ENCODE measurements at places on chromosomes 5 and 9.

- DNase-seq: no peak
These were observed 64.2 kb upstream of the GNE start for GRCh38 chr9:36322462-36322861.

DNA sequence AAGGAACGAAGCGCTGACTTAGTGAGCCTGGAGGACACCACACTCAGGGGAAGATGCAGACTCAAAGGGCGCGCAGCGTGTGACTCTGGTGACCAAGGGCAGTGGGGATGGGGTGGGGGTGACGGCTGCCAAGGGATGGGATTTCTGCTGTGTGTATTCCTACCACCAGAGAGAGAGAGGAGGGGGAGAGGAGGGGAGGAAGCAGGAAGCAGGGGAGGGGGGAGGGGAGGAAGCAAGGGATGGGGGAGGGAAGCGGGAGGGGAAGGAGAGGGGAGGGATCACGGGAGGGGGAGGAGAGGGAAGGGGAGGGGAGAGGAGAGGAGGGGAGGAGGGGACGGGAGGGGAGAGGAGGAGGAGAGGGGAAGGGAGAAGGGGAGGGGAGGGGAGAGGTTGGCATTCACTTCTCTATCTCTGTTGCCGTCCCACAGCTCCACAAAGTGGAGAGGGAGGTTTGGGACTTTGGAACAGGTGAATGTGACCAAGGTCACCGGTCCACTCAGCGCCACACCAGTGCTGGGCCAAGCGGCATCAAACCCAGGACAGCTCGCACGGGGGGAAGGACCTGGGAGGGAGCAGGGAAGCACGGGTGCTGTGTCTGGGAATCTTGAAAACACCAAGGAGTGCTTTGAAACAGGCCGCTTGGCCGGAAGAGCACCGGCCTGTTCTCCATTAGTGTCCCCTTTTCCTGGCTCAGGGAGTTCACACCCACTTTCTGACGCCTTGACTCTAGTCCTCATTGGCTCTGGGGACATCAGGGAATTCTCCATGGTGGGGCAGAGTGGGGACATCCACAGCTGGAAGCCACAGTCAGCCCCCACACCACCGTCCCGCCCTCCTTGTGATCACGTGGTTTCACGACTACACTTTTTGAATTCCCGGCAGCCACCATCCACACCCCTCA, 77.4 kb downstream of the VAV2 start:
- no peak for DNase-seq

DNA sequence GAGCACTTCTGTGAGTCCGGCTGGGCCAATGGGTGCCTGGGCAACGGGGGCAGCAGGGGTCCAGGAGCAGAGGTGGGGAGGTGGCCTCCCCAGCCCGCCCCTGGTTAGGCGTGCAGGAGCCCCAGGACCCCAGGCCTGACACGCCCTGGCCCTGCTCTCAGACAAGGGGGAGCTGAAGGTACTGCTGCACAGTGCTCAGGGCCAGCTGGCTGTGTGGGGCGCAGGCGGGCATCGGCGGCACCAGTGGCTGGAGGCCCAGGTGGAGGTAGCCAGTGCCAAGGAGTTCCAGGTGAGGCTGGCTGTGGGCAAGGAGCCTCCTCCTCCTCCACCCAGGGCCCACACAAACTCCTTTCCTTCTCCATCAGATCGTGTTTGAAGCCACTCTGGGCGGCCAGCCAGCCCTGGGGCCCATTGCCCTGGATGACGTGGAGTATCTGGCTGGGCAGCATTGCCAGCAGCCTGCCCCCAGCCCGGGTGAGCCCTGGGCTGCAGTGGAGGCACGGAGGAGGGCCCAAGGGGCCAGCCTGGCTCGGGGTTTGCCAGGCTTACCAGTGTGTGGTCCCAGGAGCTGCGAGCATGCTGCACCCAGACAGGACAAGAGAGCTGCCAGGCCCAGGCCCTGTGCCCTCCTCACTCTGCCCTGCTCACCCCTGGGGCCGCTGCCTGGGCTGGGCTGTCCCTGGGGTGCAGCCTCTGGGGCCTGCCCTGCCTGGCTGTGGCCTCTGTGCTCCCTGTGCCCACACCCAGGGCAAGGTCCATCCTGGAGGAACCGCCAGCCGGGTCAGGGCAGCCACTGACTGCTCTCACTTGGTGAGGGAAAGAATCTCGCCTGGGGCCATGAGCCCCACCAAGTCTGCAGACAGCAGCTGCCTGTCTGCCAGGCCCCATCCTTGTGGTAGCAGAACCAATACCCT, 7.0 kb downstream of the MAMDC4 start:
- no peak for DNase-seq

- no peak for DNase-seq
These were observed 105.0 kb downstream of the FBXL7 start for GRCh38 chr5:15604986-15605385.

- no peak for DNase-seq
These were observed 89.8 kb downstream of the LIFR start for GRCh38 chr5:38466424-38467189.

GRCh38 chr9:91214086-91214485, 147.6 kb downstream of the AUH start:
- DNase-seq: peak; percentile 32

DNA sequence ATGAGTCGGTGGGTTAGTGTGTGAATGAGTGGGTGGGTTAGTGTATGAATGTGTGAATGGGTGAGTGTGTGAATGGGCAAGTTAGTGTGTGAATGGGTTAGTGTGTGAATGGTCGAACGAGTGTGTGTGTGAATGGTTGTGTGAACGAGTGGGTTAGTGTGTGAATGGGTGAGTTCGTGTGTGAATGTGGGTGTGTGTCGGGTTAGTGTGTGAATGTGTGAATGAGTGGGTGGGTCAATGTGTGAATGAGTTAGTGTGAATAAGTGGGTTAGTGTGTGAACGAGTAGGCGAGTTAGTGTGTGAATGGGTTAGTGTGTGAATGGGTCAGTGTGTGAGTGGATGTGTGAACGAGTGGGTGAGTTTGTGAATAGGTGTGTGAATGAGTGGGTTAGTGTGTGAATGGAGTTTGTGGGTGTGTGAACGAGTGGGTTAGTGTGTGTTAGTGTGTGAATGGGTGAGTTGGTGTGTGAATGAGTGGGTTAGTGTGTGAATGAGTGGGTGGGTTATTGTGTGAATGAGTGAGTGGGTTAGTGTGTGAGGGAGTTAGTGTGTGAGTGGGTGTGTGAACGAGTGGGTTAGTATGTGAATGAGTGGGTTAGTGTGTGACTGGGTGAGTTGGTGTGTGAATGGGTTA, 38.8 kb downstream of the NKD2 start:
- DNase-seq: no peak

DNA sequence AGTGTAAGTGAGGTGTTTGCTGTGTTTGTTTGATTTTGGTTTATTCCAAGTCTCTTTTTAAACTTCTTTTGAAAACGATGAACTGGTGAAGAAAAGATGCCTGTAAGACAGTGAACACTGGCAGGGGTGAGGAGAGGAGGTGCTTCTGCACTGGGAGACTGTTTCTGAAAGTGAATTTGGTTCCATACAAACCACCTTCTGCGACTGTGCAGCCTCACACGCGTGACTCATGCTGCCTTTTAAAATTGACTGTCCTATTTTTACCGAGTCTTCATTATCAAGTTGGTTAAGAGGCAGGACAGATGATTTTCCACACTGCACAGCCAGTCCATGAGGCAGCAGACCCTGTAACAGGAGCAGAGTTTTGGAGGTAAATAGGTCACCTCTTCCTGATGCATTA, 340.6 kb downstream of the MTRR start:
- no peak for DNase-seq

GRCh38 chr5:77167695-77168121, 42.8 kb upstream of the PDE8B start:
- peak; percentile 11 for DNase-seq

- DNase-seq: no peak
These were observed 108.2 kb upstream of the SPATA31D4 start for GRCh38 chr9:81819859-81820546.

DNA sequence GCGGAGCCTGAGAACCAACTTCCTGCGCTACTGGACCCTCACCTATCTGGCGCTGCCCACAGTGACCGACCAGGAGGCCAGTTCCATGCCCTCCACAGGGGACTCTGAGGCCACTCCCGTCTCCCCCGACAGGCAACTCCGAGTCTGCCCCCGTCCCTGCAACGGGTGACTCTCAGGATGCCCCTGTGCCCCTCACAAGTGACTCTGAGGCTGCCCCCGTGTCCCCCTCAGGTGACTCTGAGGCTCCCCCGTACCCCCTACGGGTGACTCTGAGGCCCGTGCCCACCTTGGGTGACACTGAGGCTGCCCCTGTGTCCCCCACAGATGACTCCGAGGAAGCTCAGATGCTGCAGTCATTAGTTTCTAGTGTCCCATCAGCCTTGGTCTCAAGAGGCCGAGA, 25.1 kb downstream of the CEL start:
- DNase-seq: no peak

- no peak for DNase-seq
These were observed 61.0 kb upstream of the RAD23B start for GRCh38 chr9:107222020-107222522.

DNA sequence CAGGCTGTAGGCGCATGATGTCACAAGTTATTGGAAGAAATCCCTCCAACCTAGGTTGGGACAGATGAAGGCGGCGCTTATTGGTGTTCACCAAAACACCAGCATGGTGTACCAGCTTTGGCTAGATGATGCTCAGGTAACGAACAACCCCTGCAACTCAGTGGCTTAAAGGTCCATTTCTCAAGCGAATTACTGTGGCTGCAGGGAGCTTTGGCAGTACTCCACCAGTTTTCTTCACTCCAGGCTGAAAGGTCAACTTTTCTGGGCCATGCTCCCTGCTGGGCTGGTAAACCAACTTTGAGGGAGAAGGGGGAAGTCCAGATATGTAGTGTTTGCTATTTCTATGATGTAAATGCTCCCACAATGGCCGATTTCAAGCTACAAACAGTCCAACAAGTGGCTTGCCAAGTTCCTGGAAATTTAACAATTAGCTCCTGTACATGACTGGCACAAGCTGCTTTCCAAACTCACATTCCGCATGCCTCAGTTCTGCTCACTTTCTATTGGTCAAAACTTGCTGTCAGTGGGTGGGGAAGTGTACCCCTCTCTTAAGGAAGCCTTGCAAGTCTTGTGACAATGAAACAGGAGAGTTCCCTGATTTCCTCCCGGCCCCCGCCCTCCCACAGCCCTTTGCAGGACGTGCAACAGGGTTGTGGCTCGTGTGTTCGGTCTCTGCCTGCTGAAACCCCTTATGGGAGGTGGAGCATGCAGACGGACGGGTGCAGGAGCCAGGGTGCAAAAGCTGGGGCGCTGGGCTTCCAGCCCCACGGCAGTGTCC, 588 bp upstream of the ZBED3 start:
- DNase-seq: peak; percentile 41

DNA sequence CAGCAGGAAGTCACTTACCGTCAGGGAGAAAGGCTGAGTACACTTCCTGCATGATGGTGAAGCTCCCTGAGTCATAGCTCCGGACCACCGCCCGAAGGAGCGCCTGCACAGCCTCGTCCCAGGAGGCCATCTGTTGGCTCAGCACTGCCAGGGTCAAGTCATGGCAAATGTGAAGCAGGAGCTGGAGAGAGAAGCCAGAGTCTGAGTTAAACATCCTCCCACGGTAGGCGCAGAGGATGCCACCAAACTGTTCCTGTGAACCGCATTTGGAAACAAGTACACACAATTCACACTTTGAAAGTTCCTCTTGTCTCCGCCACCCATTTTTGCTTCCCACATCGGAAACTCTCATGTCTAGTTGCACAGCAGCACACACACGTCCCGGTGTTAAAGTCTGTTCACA, 33.9 kb downstream of the CNOT8 start:
- DNase-seq: no peak

DNA sequence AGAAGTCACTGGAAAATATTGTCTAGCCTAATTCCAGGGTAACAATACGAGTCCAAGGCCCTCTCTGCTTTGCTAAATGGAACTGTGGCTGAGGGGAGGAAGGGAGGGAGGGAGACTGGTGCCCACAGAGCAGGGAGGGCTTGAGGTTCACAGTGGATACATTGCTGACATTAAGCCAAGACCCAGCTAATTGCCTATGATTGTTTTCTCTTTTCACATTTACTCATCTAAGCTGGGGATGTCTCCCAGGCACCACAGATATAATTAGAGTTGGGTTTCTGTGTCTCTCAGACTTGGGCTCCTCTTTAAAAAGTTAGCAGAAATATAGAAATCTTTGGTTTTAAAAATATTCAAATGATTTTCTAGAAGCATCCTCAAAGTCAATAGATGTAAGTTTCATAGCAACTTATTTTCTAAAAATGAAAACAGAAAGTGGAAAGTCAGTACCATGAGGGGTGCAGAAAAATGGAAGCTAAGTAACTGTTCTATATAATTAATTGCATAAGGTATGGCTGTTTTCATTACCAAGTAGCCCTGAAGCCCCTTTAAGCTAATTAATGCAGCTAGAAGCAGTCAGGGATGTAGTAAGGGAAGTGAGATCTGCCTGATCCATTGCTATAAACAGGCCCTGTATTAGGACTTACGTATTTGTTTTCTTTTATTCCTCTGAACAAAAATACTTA, 259.8 kb downstream of the NDUFS4 start:
- DNase-seq: no peak

GRCh38 chr5:145752947-145753346, 82.2 kb downstream of the PRELID2 start:
- no peak for DNase-seq

DNA sequence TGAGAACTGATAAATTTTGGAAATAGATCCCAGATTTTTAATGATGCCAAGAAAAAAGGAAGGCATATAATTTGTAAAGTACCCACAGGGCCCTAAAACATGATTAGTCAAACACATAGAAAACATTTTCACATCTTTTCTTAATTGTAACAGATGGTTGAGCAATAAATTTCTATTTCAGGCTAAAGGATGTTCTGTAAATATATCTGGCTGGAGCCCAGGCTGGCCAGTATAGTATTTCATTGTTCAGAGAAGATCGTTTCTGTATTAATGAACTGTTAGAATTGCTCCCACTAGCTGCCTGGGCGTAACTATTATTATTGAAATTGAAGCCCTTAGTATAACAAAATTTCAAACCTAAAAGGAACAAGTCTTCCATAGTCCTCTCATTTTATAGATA, 105.3 kb upstream of the SMC2 start:
- DNase-seq: no peak

DNA sequence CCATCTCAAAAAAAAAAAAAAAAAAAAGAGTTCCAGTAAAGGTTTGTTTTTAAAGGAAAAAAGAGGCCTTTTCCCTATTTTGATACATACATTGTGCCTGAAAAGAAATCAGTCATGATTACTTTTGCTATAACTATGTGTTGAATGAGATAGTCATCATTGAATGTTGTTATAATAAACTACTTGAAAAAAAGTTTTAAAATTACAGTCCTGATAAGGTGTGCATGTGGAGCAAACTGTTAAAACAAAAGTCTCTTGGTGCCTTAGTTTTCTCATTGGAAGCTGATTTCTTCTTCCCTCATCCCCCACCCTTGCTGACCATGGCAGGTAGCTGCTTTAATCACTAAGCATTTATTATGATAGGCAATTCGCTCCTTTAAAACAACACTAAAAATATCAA, 172.3 kb upstream of the TBCA start:
- no peak for DNase-seq

- DNase-seq: no peak
These were observed 41.0 kb downstream of the KCNMB1 start for GRCh38 chr5:170348137-170348633.
